HCT116 (cell line): ENCODE measurements at places on chromosomes 3 and 15.
A peak's percentile ranks its signal among the peaks of the same experiment; 100 is the strongest.

- DNase-seq: no peak
These were observed 49.1 kb downstream of the NR1D2 start for GRCh38 chr3:23994244-23994569.

- DNase-seq: no peak
These were observed 7.9 kb downstream of the FSIP1 start for GRCh38 chr15:39774688-39775267.

- no peak for DNase-seq
These were observed 77.1 kb upstream of the MFGE8 start for GRCh38 chr15:88990185-88990679.

DNA sequence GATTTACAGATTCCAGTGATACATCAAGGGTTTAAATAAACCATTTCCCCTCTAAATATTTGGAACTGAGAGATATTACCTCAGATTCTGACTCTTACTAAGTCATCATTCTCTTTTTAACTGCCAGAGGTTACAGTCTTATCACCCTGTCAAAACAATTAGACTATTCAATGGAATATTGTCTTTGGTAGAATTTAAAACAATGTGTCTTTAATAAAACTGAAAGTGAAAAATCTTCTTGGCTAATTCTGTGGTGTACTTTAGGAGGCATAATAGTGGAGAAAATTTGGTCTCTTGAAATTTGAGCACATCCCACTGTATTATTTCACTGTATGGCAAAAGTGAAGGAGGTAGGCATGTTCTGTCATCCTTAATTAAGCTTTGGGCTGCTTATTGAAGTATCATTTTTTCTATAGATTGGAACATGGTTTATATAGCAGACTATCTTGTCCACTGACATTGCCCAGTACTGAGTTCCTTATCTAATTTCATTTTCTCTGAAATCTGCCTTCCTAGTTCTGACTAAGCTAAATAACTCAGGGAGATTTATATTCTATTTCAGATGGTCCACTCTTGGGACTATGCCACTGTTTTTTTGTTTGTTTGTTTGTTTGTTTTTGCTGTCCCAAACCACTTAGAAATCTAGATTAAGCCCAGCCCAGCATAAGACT is 48.0 kb upstream of the UTS2B start:
- DNase-seq: no peak

GRCh38 chr15:101390060-101390459 is 95.0 kb upstream of the SNRPA1 start:
- no peak for DNase-seq

DNA sequence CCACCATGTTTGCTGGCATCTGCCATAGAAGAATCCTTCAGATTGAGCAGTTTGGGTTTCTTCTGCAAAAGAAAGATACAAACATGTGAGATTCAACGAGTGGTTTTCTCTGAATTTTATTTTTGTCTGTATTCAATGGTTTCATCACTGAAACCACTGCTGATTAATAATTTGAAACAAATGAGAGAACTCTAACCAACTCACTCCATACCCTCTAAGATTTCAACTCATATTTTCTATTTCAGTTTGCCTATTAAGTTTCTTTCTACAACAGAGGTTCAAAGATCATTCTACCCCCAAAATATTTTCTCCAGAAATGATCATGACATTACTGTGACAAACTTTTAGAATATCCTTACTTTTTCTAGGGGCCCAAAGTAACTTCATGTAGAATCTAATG is 38.7 kb upstream of the MAN2C1 start:
- no peak for DNase-seq

DNA sequence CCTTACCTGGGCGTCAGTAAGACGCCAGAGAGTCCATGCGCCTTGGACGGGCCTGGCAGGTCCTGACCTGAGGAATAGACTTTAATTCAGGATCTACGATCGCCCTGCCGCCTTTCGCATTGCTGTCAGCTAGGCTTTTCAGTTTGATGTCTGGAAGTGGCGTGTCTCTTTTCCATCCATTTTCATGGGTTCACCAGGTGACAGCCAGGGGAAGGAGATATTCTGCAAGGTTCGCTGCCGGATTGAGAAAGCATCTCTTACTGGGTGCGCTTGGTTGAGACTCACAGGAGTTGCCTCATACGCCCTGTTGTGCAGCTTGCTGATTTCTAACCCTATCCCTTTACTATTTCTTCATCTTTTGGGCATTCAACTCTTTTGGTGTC is 7.4 kb downstream of the EPHA3 start:
- no peak for DNase-seq

- DNase-seq: no peak
These were observed 427.1 kb upstream of the DPH6 start for GRCh38 chr15:35973029-35973428.

GRCh38 chr15:42172475-42172874 is 16.0 kb upstream of the PLA2G4F start:
- DNase-seq: no peak

GRCh38 chr3:97896547-97896946 is 74.7 kb downstream of the CRYBG3 start:
- no peak for DNase-seq

DNA sequence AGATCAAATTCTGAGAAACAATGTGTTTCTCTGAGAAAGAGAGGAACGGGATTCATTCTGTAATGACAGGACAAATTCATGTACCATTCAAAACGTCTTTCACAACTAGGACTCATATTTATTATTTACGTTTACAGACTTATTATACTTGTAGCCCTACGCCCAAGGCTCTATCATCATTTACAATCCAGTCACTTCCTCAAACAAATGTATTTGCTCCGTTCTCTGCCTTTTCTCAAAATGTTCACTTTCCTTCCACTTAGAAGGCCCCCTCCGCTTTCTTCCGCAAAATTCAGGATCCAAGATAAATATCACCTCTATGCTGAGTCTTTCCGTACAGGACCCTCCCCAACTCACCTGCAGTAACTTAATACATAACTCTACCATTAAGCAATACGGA is 745 bp downstream of the RSL24D1 start:
- DNase-seq: no peak

DNA sequence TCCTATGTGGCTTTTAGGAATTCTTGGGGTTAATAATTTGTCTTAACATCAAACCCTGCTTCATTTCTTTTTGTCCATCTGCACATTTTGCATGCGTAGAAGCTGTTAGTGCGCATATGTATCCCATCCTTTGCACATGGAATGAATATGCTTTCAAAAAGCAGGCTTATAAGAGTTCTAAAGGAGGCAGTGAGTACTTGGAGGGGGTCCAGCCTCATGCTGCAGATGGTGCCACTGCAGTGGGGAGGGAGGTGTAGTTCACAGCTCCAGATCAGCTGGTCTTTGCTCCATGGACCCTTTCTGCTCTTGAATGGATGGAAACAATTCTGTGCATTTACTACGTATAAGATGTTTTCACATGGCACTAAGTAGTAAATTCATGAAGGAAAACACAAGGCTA is 20.7 kb upstream of the SSR3 start:
- DNase-seq: no peak

GRCh38 chr3:48428572-48429316 is 1.1 kb downstream of the PLXNB1 start:
- DNase-seq: no peak

GRCh38 chr3:111967068-111967467 is 11.8 kb upstream of the ABHD10 start:
- DNase-seq: no peak

DNA sequence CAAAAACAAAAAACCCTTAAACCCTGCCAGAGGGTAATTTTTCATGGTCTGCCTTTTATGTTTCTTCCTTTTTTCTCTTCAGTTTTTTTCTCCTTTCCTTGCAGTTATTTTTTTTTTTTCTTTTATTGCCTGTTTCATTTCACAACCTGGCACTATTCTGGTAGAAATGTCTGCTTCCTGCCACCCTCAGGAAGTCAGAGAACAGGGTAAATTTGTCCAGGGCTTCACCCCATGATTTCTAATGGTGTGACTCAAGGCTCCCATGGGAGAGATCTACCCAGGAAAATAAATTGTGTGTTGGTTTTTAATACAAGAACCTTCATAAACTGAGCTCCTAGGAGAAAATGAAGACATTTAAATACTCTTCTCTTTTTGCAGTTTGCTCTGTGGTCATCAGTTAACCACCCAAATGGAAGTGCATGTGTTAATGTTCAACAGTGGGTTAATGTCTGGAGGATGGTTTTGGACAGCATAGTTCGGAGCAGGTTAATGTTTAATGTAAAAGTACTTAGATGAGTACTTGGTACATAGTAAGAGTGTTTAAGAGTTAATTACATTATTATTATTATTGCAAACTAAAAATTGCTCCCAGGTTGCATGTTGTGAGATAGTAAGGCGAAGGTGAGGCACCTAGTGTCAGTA is 45.9 kb downstream of the CGNL1 start:
- DNase-seq: no peak

- DNase-seq: no peak
These were observed 434.7 kb upstream of the ARRDC4 start for GRCh38 chr15:97525809-97526208.

- DNase-seq: no peak
These were observed 10.7 kb downstream of the KIF23 start for GRCh38 chr15:69424748-69425413.

DNA sequence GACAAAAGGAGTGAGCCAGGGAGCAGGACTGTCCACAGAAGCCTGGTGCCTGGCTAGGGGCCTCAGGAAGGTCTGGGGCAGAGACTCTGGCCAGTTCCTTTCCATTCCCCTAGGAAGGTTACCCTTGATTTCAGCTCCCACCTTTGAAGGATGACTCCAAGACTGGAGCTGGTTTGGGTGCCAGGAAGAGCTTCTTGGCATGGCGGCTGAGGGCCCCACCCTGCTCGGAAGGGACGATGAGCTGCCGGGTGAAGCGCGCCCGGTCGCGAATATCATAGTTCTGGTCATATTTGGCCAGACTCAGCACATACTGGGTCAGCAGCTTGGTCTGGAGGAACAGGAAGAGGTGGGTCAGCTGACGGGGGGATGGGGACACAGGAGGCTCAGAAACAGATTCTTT is 19.4 kb upstream of the CPEB1 start:
- DNase-seq: no peak

GRCh38 chr3:127588806-127589577 is 1.5 kb downstream of the TPRA1 start:
- no peak for DNase-seq

DNA sequence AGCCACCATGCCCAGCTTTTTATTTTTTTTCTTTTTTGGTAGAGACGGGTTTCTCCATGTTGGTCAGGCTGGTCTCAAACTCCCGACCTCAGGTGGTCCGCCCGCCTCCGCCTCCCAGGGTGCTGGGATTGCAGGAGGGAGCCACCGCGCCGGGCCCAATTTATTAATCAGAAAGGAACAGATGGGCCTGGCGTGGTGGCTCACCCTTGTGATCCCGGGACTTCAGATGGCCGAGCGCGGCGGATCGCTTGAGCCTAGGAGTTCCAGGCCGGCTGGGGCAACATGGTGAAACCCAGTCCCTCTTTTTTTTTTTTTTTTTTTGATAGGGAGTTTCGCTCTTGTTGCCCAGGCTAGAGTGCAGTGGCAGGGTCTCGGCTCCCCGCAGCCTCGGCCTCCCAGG is 64.6 kb downstream of the GOLGA6L7 start:
- no peak for DNase-seq

DNA sequence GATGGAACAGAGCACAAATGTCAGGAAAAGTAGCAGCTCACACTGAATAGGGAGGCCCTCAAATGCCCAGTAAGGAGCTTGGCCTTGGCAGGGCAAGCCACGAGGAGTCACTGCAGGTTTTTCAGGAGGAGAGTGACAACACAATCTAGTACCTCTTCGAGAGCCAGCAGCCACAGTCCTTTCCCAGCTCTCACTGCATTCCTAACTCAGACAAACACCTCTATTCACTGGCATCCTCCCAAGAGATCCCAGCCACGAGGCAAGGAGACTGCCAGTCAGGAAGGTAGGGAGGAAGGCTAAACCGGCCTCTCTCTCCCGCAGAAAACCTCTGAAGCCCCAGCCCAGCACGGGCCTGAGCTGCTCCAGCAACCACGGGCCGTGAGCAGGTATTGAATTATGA is 146.0 kb upstream of the SMAD3 start:
- no peak for DNase-seq

DNA sequence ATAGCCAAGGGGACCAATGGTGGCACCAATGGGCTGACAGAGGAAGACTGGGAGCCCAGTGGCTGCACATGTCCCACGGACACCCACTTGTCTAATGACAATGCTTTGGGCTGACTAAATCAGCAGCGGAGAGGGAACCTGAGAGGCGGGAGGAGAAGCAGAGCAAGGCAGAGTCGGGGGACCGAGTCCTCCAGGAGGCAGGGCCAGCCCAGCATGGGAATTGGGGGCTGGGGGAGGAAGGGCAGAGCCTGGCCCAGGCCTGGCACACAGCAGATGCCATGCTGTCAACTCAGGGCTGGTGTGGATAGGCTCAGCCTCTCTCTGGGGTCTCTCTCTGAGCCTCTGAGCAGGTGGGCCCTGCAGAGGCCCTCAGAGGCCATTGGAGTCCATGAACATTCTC is 78.4 kb upstream of the KLF13 start:
- DNase-seq: no peak

- DNase-seq: no peak
These were observed 146.1 kb downstream of the SMAD6 start for GRCh38 chr15:66848116-66848515.

- no peak for DNase-seq
These were observed 66.4 kb upstream of the GOLIM4 start for GRCh38 chr3:168162172-168162571.

DNA sequence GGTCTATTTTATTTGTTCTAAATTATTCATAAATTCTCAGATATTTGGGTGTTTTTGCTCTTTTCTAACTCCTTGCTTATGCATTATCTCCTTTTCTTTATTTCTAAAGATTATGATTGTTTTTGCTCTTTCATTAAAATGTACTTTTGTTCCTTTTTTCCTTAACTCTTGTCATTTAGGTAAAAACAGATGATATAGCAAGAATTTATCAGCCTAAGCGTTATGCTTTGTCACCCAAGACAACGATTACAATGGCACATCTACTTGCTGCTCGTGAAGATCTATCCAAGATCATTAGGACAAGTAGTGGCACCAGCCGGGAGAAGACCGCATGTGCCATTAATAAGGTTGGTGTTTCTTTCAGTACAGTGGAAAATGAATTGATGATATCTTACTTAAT is 27.2 kb downstream of the FAM98B start:
- DNase-seq: no peak

DNA sequence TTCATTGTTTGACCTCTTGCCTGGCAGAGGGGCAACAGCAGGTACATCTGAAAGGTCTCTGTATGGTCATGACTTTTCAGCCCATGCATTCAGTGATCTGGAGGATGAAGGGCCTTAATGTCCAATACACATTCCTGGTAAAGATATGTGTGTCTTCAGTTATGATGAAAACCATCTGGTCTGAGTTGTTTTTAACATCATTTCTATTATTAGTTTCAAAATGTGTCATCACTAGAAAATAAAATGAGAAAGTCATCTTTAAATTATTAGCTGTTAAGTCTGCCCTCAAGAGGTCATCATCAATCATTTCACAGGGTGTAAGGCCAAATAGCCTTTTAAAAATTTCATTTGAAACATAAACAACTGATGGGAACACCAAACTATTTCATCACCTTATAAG is 92.1 kb upstream of the PLSCR4 start:
- DNase-seq: no peak

- DNase-seq: no peak
These were observed 15.2 kb downstream of the MAGEF1 start for GRCh38 chr3:184696697-184697096.

GRCh38 chr15:35288580-35288979 is 203.5 kb upstream of the NANOGP8 start:
- no peak for DNase-seq

GRCh38 chr3:133837487-133838295 is 32.1 kb downstream of the SRPRB start:
- no peak for DNase-seq

GRCh38 chr3:119600732-119601131 is 3.0 kb downstream of the PLA1A start:
- DNase-seq: peak; percentile 10

- no peak for DNase-seq
These were observed 46.4 kb downstream of the TMEM44 start for GRCh38 chr3:194586836-194587235.
